ENCODE measurements at places on chromosomes 3 and 15.
A peak's percentile ranks its signal among the peaks of the same experiment; 100 is the strongest.

DNA sequence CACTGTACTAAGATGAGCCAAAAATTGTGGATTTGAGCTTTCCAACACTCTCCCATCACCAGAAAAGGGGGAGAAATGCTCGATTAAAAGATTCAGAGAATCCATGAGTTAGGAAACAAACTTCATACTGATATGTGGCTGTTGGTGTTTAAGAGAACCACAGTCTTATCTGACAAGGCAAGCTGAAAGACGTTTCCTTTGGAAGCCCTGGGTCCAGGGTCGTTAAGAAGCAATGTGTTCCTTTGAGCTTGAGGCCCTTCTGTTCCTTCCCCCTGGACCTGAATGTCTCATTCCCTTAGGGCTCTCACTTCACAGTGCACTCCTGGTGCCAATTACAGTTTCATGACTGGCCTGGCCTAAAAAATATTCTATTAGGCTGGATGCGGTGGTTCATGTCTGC lies 524.8 kb upstream of the PPP2R3A start:
- DNase-seq, result no peak

GRCh38 chr3:89353465-89353864 lies 246.0 kb downstream of the EPHA3 start:
- no peak for DNase-seq

- no peak for DNase-seq
Observed at GRCh38 chr3:7203969-7204847, 343.3 kb downstream of the GRM7 start.

GRCh38 chr3:151859905-151860304 lies 13.5 kb upstream of the SUCNR1 start:
- no peak for DNase-seq

GRCh38 chr3:70231266-70231701 lies 81.2 kb downstream of the MDFIC2 start:
- DNase-seq, result no peak

DNA sequence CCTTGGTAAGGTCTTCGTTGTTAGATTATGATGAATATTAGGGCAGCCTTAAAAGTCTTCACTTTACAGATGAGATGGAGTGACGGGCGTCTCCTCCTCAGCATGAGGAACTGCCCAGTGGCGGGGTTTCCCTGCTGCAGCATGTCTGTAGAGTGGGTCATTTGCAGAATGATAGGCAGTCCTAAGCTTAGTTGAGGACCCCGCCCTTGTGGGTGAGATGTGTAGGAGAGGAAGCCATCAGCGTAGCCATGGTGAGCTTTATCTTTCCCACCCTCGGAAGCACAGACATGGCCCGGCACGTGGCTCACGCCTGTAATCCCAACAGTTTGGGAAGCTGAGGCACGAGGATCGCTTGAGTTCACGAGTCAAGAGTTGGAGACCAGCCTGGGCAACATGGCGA lies 877 bp downstream of the NIT2 start:
- peak; percentile 25 for DNase-seq

DNA sequence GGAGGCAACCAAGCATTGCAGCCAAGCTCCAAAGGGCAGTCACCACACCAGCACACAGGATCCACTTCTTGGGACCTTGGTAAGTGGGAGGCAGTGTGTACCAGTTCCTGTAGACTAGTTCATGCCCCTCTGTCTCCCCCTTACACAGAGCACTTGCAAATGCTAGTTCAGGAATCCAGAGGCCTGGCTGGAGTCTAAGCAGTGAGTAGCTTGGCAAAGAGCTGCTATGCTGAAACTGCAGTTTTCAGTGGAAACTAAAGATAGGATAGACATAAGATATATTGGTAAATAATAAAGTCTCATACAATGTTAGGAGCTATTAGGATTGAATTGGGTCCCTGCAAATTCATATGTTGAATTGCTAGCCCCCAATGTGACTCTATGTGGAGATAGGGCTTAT lies 13.9 kb upstream of the SLC41A3 start:
- no peak for DNase-seq

DNA sequence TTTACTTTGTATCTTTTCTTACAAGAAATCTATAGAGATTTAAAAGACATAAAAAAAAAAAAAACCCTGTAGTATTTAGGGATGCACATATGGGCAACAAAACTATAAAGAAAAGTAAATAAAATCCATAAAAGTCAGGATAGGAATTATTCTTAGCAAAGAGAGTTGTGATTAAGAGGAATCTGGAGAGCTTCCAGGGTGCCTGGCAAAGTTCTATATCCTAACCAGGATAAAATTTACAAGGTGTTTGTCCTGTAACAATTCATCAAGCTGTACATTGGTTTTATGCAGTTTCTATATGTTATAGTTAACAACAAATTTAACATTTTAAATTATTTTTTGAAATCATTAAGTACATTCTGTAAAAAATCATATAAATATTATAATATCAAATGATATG lies 7.9 kb downstream of the SECISBP2L start:
- DNase-seq, result no peak

DNA sequence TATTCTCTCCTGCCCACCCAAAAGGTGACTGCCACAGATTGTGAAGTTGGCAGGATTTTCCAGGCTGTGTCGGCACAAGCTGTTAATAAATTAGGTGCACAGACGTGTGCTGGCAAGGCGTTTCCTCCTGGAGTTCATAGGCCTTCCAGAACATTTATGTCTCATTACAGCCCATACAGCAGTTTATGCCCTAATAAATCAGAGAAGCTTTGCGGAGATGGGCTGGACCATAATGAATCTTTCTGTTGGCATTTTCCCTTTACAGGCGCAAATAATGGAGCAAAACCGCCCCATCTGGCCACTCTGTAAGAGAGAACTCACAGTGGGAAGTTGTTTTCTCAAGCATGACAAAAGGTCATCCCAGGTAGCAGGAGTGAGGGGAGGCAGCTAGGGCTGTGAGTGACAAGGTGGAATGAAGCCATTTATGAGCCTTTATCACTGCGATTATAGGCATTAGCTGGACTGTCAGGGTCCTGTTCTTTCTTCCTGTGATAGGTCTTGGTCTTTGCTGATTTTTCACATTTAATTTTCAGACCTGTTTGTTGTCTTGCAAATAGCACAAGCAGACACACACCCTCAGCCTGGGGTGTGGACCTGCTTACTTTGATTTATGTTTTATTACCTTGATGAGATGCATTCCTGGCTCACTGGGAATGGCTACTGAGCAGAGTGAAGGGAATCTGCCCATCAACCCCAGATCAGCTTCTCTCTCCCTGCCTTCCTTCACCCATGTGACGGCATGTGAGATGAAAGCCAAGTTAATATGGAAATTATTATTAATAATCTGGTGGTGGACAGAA lies 257.5 kb downstream of the LRTM1 start:
- DNase-seq, result no peak
